ENCODE measurements at places on chromosomes 7 and 10.

DNA sequence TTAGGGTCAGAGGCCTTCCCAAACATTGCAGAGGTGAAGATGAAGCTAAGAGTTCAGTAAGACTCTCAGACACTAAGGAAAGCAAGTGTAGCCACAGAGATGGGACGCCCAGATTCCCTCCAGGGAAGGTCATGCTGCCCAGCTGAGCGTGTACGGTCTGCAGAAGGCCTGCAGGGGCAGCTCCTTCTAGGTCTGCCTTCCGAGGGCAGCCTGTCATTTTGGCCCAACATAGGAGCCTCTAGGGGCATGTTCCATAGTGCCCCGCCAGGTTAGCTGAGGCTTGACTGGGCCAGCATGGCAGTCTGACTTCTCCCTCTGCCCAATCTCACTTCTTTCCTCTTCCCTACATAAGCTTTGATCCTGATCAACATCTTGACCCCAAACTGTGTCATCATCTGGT lies 130.7 kb downstream of the PIP4K2A start:
- no peak for DNase-seq

DNA sequence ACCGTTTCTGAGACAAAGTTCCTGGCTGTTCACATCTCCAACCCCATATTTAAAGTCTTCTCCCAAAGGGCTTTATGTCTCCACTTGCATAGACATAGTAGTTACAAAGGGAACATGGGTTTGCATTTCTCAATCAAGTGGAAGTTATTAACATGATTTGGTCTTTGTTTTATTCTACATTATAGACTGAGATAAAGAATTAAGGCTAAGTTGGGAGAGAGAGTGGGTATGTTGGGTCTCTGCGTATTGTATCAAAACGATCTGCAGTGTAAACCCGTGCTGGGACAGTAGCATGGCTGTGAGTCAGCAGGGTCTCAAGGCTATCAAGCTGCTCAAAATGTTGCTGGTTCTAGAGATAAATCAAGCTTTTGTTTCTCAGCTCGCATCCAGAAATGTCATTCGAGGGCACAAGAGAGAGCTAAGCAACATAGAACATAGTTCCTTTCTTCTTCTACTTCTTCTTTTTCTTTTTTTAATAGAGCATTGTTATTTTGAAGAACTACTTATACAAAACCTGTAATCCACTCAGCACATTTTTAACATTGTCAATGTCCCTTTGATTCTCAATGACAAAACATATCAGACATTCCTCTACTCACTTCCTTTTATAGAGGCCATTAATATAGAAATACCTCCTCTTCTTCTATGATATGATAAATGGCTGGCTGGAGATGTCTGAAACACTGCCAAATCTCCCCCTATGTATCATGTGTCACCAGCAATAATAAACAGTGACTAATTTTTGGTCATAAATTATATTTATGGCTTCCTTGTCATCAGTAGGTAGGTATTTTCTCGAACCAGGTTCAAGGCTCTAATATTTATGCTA lies 34.5 kb upstream of the RHOBTB1 start:
- DNase-seq, result no peak

- no peak for DNase-seq
These were observed 252.4 kb downstream of the KLF6 start for GRCh38 chr10:3532644-3533043.

- no peak for DNase-seq
These were observed 50.1 kb downstream of the HK1 start for GRCh38 chr10:69328380-69328735.

- DNase-seq, result no peak
These were observed 150.6 kb upstream of the TMEM72 start for GRCh38 chr10:44760513-44760912.

DNA sequence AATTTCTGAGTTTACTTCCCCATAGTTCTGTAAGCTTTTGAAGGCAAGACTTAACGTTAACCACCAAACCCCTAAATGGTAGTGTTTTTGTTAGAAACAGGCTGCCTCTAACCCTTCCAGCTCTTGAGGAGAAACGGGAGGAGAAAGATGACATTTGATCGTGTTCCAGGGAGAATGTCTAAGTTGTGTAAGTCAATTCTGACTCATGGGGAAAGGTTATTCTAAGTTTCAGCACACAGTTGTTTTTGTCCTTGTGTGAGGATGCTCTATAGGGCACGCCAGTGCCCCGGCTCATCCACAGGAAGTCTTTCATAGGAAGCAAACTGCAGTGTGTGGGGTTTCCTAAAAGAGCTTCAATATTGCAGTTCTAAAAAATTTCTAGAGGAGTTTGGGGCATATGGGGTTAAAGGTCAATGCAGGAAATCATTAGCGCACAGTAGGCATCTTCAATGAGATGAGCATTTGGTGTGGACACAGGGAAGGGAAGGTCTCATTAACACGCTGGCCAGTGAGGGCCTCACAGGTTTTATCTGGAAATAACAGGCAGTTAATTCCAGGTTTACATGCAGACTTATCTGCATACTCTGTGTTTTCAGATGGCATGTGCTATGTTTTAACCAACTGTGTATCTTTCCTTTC lies 638.2 kb upstream of the IGFBP3 start:
- DNase-seq, result no peak

DNA sequence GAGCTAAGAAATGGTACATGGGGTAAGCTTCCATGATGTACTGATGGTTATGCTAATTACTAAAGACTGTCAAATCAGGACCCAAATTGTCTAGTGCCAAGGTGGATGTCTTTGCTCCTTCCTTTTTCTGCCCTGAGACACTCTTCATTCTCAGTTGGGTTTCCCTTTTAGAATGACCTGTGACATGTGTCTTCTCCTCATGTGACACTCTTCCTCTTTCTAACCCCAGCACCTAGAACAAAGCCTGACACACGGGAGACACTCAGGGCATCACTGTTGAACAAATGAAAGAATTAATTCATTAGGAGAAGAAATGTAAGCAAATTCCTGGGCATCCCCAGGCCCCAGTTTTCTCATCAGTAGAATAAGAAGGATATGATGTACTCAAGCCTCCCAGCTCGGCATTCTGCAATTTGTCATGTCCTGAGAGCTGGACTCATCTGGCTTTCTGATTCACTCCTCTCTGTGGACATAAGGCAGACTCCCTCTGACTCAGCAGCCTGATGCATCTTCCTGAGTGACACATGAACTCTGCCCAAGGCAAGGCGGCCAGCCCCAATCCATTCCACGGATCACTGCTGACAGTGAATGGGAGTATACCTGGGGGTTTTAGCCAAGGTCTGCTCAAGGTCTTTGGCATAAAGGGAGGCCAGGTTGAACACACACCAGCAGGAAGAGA lies 473.8 kb downstream of the KCNMA1 start:
- DNase-seq, result no peak

DNA sequence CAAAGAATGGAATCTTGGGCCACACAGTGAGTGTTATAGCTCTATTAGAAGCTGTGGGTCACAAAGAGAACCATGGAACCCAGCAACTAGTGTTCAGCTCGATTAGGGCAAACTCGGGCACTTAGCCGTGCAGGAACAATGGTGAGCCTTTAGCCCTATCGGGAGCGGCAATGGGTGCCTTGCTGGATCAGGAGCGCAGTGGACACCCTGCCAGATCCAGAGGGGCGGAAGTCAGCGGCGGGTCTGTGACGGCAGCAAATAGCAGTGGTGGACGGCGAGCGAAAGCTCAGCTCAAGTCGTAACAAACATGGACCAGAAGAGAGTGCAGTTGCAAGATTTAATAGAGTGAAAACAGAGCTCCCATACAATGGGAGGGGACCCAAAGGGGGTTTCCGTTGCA lies 43.9 kb upstream of the NRG3 start:
- no peak for DNase-seq

DNA sequence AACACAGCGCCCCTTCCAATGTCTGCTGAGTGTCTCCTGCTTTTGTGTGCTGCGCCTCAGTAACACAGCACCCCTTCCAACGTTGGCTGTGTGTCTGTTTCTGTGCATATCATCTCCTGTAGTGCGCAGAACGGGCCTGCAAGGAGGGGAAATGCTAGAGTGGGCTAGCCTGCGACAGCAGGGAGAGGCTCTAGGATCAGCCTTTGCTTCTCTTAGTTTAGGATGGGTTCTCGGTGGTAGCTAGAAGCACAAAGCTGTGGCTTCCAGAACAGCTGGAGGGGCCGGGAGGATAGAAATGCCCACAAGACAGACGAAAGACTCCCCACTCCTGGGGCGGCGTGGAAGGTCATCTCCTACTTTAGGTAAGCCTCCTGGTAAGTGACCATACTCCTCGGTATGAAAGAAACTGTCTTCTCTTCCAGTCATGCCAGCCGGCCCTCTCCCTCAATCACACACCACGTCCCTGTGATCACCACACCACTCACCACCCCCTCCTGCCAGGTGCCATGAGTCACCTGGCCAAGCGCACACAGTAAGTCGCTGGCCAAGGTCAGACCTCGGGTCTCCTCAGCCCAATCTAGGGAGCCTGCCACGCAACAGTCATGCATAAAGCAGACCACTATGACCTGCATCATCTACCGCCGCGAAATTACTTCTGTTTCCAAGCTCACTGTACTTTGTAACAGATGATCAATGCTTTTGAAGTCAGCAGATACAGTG lies 4.8 kb downstream of the PITRM1 start:
- no peak for DNase-seq

- DNase-seq, result peak; percentile 2
These were observed 1.8 kb downstream of the KLLN start for GRCh38 chr10:87861566-87861952.

GRCh38 chr10:102645388-102645740 lies 1.1 kb downstream of the TRIM8 start:
- peak; percentile 41 for DNase-seq

GRCh38 chr10:102644646-102645387 lies 538 bp downstream of the TRIM8 start:
- DNase-seq, result peak; percentile 76

GRCh38 chr10:61390851-61391250 lies 62.3 kb downstream of the TMEM26 start:
- DNase-seq, result no peak

GRCh38 chr10:33968983-33969382 lies 634.5 kb upstream of the NRP1 start:
- DNase-seq, result no peak

- no peak for DNase-seq
These were observed 132.6 kb downstream of the ELMO1 start for GRCh38 chr7:37315772-37316715.

DNA sequence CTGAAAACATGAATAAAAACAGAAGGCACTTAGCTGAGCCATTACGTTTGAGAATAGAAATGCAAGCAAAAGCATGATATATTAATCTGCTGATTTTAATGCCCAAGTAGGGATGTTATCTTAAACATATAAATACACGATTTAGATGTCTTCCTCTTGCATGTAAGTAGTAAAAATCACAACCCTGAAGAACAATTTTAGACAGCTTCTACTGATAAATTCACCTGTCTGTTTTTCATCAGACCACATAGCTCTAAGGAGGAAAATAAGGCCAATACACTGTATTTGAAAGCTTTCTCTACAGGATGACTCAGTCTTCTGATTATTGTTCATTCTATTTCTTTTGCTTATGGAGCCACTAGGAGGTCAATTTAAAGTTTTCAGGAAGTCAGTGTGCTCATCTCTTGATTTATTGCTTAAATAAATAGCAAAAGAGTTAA lies 210.9 kb upstream of the CHRM2 start:
- no peak for DNase-seq

- DNase-seq, result peak; percentile 3
These were observed 495 bp downstream of the EIF3B start for GRCh38 chr7:2354939-2355704.

- DNase-seq, result no peak
These were observed 69.4 kb upstream of the PDLIM1 start for GRCh38 chr10:95360122-95360714.

GRCh38 chr7:43646603-43647338 lies 63.9 kb downstream of the STK17A start:
- DNase-seq, result no peak

DNA sequence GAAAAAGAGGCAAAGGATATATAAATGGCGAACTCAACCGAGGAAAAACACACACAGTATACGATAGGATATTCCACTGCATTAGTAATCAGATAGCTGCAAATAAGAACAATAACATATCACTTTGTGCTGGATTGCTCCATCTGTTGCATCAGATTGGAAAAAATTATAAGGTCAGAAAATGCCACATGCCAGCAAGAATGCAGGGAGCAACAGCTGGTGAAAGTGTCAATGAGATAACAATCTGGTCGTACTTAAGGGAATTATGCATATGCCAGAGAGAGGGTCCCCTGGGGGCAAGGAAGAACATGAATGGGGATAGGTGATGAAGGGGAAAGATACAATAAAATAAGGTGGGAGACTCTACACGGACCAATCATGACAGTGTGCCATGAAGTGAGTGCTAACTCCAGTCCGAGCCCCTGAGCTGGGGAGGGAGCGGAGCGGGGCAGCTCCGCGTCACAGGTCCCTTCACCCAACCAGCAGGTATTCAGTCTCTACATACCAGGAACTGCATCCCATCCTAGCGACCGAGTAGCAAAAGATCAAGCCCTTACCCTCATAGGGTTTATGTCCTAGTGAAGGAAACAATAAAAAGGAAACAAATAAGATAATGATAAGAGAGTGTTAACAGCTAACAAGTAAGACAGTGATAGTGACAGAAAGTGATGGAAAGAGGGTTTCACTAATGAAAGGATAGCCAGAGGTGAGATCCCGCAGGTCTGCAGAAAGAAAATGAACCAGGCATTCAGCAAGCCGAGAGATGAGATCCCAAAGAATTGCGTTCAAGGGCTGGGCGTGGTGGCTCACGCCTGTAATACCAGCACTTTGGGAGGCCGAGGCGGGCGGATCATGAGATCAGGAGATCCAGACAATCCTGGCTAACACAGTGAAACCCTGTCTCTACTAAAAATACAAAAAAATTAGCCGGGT lies 9.4 kb downstream of the MPP7 start:
- DNase-seq, result no peak

DNA sequence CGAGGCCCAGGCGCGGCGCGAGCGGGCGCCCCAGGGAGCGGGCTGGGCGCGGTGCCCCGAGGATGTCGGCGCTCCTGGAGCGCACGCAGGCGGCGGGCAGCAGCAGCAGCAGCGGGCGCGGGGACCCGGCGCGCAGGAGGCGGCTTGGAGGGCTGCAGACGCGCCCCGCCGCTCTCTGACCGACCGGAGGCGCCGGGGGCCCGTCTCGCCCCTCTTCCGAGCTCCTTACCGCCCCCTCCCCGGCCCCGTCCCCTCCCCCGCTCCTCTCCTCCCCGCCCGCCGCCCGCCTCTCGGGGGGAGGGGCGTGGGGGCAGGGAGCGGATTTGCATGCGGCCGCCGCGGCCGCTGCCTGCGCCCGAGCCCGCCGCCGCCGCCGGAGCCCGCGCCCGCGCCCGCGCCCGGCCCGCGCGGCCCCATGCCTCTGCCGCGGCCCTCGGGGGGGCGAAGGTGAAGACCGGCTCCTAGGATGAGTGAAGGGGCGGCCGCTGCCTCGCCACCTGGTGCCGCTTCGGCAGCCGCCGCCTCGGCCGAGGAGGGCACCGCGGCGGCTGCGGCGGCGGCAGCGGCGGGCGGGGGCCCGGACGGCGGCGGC lies at the start of gene NRG3:
NRG3 (plus strand) TSS at position 320 of the 592 bp plus-strand sequence.
- DNase-seq, result no peak

Measured in activated effector memory CD4-positive, alpha-beta T cell treated with Interleukin-2 at 50 U/mL for 16 hours (primary cell).